ENCODE measurements at places on chromosomes 16 and 17.

GRCh38 chr16:2821487-2822157 is 4.6 kb downstream of the PRSS21 start:
- DNase-seq, result no peak

GRCh38 chr16:13510425-13511151 is 409.4 kb upstream of the ERCC4 start:
- no peak for DNase-seq

GRCh38 chr17:53186001-53186400 is 636.7 kb upstream of the KIF2B start:
- DNase-seq, result no peak

GRCh38 chr17:81902023-81902652 is at the start of gene NPB:
Gene NPB, plus strand, starts transcription at chr17:81902238. Its CDS starts 40 bp downstream, at chr17:81902278.
- DNase-seq, result no peak

GRCh38 chr17:81285179-81285878 is 9.8 kb downstream of the SLC38A10 start:
- DNase-seq, result no peak

- DNase-seq, result no peak
Measured at GRCh38 chr17:60296177-60296576, 95.8 kb downstream of the USP32 start.

GRCh38 chr16:52577130-52577706 is 30.3 kb upstream of the TOX3 start:
- no peak for DNase-seq

- no peak for DNase-seq
Measured at GRCh38 chr16:3157229-3158025, 22.6 kb downstream of the ZNF213 start.

DNA sequence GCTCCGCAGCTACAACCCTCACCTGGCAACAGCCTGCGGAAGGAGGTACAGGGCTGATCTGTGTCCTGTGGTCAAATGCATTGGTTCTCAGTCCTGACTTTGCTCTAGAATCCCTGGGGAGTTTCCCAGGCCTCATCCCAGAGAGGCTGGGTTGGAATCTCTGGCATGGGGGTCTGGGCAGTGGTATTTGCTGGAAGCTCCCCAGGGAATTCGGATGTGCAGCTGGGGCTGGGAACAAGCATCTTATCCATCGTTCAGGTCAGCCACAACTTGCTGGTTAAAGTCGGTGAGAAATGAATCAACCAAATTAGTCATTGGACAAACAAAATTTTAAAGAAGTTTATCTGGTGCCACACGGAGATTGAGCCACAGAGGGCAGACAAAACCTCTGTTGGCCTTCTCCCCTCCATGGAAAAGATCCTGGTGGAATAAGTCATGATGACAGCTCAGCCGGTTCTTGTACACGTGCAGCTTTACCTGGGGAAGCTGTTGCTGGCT is 231.2 kb downstream of the FOXL1 start:
- DNase-seq, result no peak

DNA sequence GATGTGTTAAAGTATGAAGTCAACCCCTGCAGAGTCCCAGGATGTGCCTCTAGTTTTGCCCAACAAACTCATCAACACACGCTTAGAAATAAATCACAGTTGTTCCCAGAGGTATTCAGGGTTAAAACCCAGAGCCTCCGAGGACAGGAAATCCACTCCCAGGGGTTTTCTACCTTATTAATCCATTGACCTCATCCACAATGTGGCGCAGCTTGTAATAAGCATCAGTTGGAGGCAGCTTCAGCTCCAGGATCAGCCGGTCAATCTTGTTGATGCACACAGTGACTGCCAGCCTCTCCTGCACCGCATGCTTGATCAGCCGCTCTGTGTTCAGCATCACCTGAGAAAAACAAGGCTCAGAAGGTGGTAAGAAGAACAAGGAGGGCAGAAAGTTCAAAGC is 23.5 kb downstream of the EFTUD2 start:
- peak; percentile 82 for DNase-seq

GRCh38 chr17:72465191-72466024 is 344.6 kb downstream of the SOX9 start:
- DNase-seq, result no peak

DNA sequence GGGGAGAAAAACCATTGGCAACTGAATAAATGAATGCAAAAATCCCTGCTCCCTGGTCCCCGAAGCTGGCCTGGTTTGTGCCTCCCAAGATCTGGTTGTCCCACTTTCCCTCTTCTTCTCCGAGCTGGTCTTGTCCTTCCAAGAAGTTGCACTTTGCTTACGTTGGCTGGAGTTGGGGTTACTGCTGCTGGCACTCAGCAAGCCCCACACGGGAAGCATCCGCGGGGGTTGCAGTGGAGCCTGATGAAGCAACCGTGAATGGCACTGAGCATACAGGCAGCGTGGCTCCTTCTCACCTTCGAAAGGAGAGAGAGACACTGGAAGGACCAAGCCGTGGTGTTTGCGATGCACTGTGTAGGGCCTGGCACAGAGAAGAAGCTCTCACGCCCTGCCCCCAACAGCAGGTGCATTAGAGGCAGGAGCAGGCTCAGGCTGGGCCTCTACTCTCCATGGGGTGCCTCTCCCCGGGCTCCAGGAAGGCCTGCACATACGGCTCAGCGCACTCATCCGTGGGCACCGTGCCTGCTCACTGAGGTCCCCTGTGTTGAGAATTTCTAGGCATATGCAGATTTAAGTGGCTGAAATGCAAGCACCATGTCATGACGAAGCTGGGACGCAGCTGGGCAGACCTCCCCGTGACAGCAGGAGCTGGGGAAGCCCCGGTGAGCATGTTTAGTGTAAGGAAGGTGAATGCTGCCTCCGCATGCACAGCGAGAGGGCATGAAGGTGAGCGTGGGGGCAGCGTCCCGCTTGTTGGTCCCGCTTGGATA is 12.1 kb downstream of the CA5A start:
- no peak for DNase-seq

GRCh38 chr16:57102888-57103851 is 10.8 kb downstream of the CPNE2 start:
- DNase-seq, result no peak

- no peak for DNase-seq
Measured at GRCh38 chr16:56641166-56641565, 2.7 kb downstream of the MT1A start.

- no peak for DNase-seq
Measured at GRCh38 chr16:17520561-17520960, 49.8 kb upstream of the XYLT1 start.

DNA sequence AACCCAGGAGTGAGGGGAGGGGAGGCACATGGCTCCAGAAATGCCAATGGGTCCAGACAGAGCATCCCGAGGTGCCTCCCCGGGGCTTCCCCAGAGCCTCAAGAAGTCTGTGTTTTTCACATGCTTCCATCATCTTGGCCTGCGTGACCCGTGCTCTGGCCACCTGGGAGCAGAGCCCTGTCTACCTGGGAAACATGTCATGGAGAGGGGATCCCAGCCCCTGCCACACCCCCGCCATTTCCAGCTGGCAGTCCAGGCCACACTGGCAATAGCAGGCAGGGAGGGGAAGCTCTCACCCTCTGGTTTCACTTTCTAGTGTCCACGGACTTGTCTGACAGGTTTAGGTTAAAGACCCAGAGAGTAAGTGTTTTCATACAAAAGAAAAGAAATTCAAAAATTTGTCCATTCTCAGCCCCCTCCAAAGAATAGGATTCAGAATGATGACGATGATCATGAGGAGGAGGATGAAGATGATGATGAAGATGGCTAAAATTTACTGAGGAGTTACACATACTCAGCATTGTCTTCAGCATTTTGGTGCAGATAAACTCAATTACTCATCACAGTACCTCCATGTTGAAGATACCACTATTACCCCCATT is 9.0 kb downstream of the SMIM5 start:
- no peak for DNase-seq

DNA sequence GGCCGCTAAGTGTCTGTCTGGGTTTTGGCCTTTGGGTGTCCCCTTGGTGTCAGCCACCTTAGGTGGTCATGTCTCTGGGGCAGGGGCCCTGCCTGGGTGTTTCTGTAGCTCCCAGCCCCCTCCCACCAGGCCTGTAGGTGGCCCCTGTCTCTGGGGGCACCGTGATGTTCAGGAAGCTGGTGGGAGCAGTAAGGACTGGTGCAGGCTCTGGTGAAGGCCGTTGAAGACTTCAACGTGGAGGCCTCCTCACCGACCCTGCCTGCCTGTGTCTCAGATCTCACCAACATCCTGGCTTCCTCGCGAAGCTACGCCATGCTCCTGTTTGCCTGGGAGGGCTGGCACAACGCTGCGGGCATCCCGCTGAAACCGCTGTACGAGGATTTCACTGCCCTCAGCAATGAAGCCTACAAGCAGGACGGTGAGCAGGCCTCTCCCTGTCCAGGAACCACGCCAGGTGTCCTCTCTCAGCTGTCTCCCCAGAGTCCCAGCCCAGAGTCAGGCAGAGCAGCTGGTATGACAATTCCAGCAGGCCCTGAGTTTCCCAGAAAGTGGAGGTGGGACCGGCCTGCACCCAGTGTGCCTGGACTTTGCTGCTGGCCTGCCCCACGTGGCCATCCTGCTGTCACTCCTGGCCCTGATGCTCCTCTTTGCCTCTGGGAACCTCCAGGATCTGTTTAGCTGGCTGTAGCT is 2.8 kb downstream of the ACE start:
- no peak for DNase-seq

DNA sequence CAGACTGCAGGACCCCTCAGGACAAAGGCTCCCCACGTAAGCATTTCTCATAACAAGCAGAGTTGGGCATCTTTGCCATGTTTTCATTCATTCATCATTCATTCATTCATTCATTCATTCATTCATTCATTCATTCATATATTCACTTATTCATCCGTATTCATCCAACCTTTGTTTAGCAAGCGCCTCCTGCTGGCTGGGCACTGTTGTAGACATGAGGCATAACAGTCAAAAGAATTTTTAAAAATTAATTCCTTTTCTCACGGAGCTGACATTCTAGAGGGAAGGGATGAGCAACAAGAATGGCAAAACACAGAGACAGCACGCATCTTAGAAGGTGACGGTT is 351.7 kb upstream of the TNRC6C start:
- DNase-seq, result no peak

- DNase-seq, result no peak
Measured at GRCh38 chr16:89007371-89008249, 30.6 kb upstream of the CBFA2T3 start.

- no peak for DNase-seq
Measured at GRCh38 chr17:50203086-50203485, 1.7 kb upstream of the COL1A1 start.

- no peak for DNase-seq
Measured at GRCh38 chr16:52174168-52174567, 372.8 kb downstream of the TOX3 start.

DNA sequence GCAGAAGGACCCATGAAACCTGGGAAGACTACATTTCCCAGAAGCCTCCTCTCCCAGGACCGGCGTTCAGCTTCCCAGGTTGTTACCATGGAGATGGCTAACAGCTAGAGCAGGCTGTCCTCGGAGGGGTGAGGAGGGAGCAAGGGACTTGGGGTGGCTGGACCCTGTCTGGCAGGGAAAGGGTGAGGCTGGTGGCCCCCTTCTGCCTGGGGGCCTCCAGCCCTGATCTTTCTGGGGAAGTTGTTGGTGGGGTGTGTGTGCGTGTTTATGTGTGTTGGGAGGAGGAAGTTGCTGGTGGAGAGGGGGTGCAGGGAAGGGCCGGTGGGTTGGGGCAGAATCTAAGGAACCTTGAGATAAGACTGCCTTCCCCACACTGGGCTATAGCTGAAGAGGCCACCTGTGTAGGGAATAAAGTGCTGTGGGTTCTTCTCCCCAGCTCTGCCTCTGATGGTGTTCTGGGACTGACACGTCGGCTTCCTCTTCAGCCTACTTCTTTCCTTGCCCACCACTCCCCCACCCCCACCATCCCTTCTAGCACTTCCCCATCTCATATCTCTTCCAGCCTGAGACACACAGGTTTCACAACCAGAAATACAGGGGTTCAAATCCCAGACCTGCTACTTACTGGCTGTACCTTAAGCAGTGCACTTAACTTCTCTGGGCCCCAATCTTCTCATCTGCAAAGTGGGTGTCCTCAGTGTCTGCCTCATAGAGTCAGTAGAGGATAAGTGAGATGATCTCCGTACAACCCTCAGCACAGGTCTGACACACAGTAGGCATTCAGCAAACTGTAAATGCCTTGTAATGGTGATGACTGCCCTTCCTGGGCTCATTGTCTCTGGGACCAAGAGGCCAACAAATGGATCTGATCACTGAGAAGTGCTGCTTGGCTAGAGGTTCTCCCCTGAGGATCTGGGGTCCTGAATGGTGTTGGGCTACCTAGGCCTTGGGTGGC is at the start of gene DRC7:
TSS of gene DRC7 (plus strand) at position 82 of the 955 bp plus-strand sequence. CDS start 3,144 bp downstream, outside the sequence.
- peak; percentile 71 for DNase-seq

- no peak for DNase-seq
Measured at GRCh38 chr16:721765-722540, 1.0 kb downstream of the ANTKMT start.

DNA sequence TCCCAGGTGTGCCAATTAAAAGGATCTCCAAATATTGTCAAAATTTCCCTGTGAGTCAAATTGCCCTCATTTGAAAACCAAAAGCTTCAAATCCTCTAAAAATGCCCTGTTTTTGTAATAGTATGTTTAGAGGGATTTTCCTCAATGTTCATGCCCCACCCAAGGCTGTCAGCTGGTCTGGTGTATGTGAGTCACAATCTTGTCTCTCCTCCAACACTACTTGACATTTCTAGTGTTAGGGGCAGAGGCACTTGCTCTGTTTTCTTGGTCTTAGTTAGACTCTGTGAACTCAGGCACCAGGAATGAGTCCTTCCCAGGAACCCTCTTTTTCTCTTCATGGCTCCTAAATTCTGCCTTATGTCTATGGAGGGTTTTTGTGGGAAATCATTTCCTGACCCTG is 634.8 kb downstream of the KCNJ2 start:
- DNase-seq, result no peak

DNA sequence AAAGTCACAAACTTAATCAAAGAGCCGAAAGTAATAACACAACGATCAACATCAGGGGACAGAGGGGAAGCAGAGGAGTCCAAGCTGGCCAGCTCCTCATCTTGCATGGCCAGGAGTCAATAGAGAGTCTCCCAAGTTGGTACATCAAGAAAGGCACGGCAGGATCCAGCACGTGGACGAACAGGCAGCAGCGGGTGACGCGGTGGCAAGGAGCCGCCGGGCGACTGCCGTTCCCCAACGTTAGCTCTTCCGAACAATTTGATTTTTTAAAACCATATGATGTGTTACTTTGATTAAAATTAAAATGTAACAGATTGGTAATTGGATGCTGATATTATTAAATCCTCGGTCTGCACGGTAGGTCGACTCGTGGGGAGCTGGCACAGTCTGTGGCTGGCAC is 81.8 kb upstream of the DOC2B start:
- no peak for DNase-seq

DNA sequence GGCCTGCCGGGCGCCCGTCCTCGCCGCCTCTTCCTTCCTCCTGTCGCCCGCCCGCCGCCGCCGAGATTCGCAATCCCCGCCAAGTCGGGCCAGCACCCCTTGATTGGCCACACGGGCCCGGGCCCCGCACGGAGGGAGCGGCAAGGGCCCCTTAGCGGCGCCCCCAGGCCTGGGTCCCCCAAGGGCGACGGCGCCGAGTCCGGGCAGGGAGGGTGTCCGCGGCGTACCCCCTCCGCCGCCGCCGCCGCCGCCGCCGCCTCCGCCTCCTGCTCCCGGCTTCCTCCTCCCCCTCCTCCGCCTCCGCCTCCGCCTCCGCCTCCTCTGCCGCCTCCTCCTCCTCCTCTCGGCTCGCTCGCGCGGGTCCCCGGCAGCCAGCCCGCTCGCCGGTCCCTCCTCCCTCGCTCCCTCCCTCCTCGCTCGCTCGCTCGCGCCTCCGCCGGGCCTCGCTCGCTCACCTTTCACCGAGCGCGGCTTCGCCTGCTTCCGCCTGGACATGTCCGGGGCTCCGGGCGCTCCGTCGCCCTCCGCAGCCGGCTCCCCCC is 561 bp downstream of the ZNF423 start:
- DNase-seq, result no peak

Measured in D721Med (cell line).